ENCODE measurements at places on chromosomes 7 and 10.

- peak; percentile 24 for DNase-seq
These were observed 69.4 kb downstream of the PTPRE start for GRCh38 chr10:127976286-127976685.

- peak; percentile 53 for DNase-seq
These were observed 59.6 kb upstream of the CAPZA2 start for GRCh38 chr7:116802746-116803152.

GRCh38 chr7:45033931-45034290 is 33.9 kb downstream of the CCM2 start:
- no peak for DNase-seq

DNA sequence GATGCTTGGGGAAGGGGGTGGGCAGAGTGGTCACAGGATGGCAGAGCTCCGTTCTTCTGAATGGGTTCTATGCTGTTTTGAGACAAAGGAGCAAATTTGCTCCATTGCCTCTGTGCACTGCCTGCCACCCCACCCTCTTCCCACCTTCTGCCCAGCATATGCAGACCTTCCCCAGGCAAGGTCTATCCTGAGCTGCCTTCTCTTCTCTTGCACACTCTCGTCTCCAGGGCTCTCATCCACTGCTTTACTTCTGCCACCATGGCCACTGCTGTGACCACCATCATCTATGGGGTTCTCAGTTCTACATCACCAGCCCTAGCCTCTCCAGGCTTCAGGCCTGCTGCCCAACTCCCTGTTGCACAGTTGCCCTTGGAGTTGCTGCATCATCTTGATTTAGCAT is 230.4 kb downstream of the TMEM178B start:
- DNase-seq, result no peak

- no peak for DNase-seq
These were observed 94.1 kb upstream of the PCBD1 start for GRCh38 chr10:70982443-70982842.

- DNase-seq, result no peak
These were observed 150.7 kb upstream of the KLF14 start for GRCh38 chr7:130884437-130885417.

GRCh38 chr10:132844069-132844809 is 58.3 kb upstream of the NKX6-2 start:
- DNase-seq, result no peak

DNA sequence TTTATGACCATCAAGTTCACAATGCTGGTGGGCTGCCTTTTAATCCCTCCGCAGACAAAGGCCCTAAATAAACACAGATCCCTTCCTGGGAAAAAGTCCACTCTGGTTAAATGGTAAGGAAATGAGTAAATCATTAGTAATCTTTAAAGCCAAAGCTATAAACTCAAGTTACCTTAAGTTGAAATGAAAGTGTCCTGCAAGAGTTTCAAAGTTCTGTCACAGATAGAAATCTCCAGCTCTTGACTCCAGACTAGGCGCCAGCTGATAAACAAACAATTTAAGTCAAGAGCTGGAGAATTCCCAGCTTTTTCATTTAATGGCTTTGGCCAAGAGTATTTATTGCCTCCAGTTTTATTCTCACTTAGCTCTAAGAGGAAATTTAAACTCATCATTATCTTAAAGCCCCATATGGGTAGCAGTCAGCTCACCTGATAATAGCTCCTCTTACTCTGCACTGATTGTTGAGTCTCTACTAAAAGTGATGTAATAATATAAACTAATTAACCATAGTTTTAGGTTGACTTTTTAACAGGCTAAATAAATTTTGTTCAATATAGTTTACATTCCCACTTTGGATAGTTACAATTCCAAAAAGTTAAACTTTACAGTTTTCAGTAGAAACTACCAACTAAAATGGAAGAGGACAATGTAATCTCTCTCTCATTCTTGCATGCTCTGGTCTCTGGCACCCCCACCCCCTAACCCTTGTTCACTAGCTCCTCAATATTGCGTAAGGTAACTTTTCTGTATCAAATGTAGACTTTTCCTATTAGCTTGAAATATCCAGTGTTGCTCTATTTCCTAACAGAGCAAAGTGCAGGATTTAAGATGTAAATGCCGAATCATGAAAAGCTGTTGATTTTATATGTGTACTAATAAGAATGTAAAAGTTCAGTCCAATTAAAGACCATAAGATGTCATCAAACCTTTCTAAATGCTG is 56.1 kb downstream of the HIBADH start:
- DNase-seq, result no peak

DNA sequence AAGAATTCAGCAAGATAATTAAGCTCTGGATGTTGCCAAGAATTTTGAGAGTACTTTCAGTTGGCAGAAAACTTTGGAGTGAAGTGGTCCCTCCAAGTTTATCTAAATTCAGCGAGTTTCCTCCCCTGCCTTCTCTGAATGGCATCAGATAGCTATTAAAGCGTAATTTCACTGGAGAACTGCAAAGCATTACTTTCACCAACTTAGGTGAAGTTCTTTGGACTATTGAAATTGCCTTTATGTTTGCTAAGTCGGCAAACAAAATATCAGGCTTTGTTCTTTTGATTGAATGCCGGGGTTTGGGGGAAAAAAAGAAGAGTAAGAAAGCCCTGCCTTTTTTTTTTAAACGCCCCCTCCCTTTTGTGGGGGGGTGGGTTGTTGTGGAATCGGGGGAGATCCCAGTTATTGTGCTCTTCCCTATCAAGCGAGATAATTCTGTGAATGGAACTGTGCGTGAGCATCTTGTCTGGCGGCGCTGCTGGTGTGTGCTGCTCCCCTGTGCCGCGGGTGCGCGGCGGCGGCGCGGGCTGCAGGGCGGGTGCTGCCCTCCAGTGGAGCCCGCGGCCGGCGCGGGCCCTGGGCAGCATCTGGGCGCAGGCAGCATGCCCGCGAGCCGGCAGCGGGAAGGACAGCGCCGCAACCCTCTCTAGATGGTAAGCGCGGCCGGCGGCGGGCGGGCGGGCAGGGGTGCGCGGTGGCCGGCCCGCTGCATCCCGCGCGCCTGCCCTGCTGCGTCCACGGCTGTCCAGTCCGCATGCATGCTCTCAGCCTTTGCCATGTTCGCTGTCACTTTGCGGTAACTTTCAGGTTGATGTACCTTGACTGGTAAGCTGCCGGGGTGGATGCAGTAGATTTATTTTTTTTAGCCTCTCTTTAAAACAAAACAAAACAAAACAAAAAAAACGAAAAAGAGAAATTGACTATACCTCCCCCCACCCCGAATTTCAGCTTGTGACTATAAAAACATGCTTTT is 176.5 kb downstream of the TCF7L2 start:
- DNase-seq, result peak; percentile 60

GRCh38 chr7:31082447-31082846 is 30.3 kb downstream of the ADCYAP1R1 start:
- no peak for DNase-seq

DNA sequence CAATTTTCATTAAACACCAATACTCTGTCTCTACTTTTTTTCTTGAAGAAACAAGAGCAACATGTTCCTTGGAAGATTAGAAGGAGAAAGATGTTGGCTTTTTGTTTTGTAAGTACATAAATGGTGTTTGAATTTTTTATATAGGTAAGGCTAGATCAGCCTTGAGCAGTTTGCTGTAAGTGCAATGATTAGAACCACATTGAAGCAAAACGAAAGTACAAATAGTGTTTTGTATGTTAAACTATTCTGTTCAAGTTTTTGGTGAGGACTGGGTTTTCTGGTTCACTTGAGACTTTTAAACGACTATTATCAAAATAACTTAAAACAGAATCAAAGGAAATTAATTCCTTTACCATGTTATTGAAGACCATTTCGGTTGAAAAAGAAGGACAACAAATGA is 162.9 kb upstream of the NRP1 start:
- DNase-seq, result no peak

DNA sequence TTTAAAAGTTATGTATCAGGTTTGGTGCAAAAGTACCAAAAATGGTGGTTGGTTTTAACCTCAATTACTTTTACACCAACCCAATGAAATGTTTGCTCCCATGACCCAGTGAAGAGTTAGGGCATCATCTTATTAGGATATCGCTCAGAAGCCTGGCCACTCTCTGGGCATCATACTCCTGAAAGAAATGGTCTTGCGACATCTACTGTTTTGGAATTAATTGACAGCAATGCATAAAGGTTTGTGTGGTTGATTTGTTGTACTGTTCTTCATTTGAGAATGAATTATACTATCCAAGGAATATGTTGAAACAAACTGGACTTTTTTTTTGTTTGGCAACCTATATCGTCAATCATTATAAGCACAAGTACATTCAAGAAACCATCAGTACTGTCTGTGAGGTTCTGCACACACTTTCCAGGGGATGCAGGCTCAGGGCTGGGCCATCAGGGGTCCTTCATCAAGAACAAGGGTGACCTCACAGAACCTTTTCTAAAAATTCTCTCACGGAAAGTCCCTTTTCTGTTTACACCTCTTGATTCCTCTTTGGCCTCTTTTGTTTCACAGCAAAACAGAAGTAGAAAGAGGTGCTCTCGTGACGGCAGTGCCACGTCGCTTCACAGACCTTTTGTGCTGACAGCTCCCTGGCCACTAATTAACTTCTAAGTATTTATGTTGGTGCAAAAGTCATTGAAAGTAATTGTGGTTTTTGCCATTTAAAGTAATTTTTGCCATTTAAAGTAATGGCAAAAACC is 117.2 kb upstream of the KLF6 start:
- DNase-seq, result peak; percentile 60

DNA sequence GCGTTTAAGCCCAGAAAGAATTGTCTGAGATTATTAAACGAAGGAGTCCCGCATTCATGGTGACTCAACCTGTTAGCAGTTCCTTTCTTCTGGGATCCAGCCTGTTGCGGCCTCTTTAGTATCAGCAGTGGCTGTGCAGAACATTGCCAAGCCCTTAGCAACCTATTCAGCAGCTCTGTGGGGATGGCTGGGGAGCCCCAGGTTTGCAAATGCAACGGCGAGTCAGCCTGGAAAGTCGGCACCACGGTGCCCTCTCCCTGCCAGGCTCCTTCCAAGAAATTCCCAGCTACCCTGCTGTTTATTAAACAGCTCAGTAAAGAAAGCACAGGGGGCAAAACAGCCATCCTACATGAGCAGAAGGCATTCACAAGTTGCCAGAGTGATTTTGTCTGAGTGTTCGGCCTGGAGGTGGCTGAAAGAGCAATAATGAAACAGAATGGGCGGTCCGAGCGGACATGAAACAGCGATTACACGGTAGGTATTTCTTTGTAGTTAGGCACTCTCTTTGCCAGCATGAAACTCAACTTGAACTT is 198.3 kb downstream of the BAMBI start:
- DNase-seq, result no peak

DNA sequence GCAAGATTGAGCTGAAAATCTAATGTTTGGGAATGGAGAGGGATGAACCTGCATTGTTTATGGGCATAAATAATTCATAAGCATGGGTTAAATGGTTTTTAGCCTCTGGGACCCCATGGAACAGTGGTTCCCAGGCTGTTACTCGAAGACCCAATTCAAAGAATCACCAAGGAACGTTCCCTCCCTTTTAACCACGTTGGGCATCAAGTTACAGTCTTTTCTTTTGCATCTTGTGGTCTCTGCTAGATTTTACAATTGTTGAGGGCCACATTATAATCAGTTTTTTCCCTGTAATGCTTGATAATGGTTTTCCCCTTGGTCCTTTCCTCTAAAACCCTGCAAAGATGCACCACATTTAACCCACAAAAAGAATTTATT is 2.5 kb downstream of the CALN1 start:
- no peak for DNase-seq

GRCh38 chr7:30200591-30200990 is 65.8 kb downstream of the MTURN start:
- no peak for DNase-seq

DNA sequence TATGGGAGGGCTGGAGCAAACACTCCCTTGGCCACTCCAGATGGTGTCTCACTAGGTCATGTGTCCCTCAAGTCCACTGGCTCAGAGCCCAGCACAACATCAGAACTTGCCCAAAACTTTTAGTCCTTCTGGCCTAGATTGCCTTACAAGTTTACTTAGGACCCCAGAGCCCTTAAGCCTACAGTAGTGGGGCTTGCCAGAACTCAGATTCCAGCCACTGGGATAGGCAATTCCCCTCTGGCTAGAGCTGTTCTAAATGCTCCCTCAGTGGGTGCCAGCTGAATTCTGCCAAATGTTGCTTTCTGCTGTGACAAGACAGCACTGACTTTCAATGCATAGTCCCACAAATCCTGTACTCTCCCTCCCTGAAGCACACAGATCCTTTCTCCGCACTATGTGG is 331.1 kb downstream of the HTR7 start:
- no peak for DNase-seq

GRCh38 chr7:24781106-24781505 is 23.8 kb upstream of the GSDME start:
- peak; percentile 97 for DNase-seq

DNA sequence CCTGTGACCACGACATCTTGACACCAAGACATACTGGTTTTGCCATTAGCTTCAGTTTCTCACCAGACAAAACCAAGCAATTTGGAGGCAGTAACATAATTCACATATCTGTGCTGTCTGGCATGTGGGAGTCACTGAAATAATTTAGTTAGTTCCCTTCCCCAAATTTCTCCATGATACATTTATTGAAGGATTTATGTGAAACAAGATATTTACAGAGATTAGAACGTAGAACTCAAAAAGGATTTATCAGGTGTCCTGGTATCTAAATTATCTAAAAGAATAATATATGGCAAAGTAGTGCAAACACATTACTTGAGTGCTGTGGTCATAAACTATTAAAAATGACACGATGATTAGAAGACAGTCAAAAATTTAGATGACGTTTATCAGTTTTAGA is 98.7 kb downstream of the ETV1 start:
- DNase-seq, result no peak

DNA sequence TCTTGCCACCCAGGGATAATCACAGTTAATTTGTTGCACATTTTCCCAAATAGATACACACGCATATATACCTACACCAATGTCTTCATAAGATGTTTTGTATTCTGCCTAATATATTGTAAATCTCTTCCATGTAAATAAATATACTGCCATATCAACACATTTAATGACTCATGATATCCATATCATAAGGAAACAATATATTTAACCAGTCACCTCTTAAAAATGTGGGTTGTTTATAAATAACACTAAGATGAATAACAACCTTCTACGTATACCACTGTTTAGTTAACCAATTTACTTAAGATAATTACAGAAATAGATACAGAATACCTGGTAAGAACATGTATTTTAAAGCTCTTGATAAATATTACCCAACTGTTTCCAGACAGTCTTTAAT is 38.2 kb downstream of the ELAPOR2 start:
- DNase-seq, result no peak

GRCh38 chr7:31432176-31432575 is 81.7 kb upstream of the ITPRID1 start:
- DNase-seq, result no peak
